H1 (cell line): ENCODE measurements at places on chromosomes 13 and 19. TPM values are rescaled to one million over a fixed set of nuclear protein-coding genes. Genes with fewer than 3 reads are reported as not detected.

The SIGLEC8 gene
- total RNA-seq, result not detected in 2 replicates

- no peak for DNase-seq
- H3K4me3 ChIP-seq, result no peak overlapping the region
- no peaks in the 10 kb centered on the region for H3K27me3 ChIP-seq
- no peaks in the 10 kb centered on the region for H3K36me3 ChIP-seq
- H3K27ac ChIP-seq, result no peak overlapping the region
Observed at GRCh38 chr19:56942756-56943155, 102.2 kb upstream of the PEG3 start.

The ATP8A2 gene
- total RNA-seq, result 8.3 and 8.4 TPM in 2 replicates

- H3K36me3 ChIP-seq, result peaks cover 20% of the 10 kb centered on the region
- no peak for DNase-seq
- no peak overlapping the region for H3K4me3 ChIP-seq
- H3K4me1 ChIP-seq, result peaks cover 17% of the 10 kb centered on the region
Observed at GRCh38 chr13:35851356-35851755, 279.8 kb downstream of the DCLK1 start.

- no peaks in the 10 kb centered on the region for H3K27me3 ChIP-seq
- no peak overlapping the region for H3K27ac ChIP-seq
- no peaks in the 10 kb centered on the region for H3K36me3 ChIP-seq
- no peak overlapping the region for H3K4me3 ChIP-seq
- DNase-seq, result no peak
Observed at GRCh38 chr13:46475541-46475991, 77.4 kb upstream of the LRCH1 start.

- H3K27ac ChIP-seq, result no peak overlapping the region
- H3K4me3 ChIP-seq, result peak overlapping the region; percentile 42
- no peak for DNase-seq
- no peaks in the 10 kb centered on the region for H3K36me3 ChIP-seq
Observed at GRCh38 chr19:42176649-42176989, 40.9 kb downstream of the DEDD2 start.

The ZNF728 gene
- total RNA-seq, result not detected in 2 replicates

GRCh38 chr13:106882246-106882645 lies 314.3 kb upstream of the ARGLU1 start:
- H3K27ac ChIP-seq, result no peak overlapping the region
- H3K36me3 ChIP-seq, result no peaks in the 10 kb centered on the region

DNA sequence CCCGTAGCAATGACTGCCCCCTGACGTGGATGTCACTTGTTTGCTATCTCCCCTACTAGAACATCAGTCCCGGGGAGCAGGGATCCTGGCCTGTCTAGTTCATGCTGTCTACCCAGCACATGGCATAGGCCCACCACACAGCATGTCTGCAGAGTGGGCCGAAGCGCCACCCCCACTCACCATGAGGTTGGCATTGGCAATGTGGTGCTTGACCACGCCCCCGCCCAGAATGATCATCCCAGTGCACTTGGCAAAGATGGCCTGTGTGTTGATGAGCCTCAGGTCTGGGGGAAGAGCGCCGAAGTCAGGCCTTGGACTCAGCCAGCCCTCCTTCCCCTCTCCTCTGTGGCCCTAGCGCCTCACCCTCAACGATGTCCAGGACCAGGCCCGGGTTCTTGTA lies 4.8 kb downstream of the DHPS start:
- no peak for DNase-seq
- H3K4me1 ChIP-seq, result no peaks in the 10 kb centered on the region
- no peak overlapping the region for H3K4me3 ChIP-seq
- H3K36me3 ChIP-seq, result peaks cover 36% of the 10 kb centered on the region

The POLR1D gene
- total RNA-seq, result 232 TPM in 2 replicates

GRCh38 chr19:51815043-51815442 lies 20.1 kb downstream of the FPR3 start:
- DNase-seq, result no peak
- no peak overlapping the region for H3K27ac ChIP-seq
- no peaks in the 10 kb centered on the region for H3K27me3 ChIP-seq
- no peak overlapping the region for H3K4me3 ChIP-seq
- no peaks in the 10 kb centered on the region for H3K4me1 ChIP-seq
- H3K36me3 ChIP-seq, result peaks cover 5% of the 10 kb centered on the region; the same call in 1 of the 2 replicates

DNA sequence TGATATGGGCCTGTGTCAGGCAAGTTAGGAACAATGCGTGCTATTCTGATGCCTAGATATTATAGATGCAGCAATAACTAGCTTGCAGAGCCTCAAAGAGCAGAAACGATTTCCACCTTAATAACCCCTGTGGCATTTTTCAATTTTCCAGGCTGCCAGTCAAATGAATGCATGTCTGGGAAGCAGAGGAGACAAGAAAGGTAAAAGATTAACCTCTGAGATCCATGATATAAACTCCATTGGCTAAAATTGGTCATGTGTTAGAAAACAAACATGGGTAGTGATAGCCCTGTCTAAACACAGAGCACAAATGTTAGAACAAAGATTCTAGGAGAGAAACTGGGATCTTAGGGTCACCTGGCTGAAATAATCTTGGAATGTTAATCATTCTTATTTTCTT lies 811.1 kb downstream of the DIAPH3 start:
- no peaks in the 10 kb centered on the region for H3K27me3 ChIP-seq
- no peak overlapping the region for H3K27ac ChIP-seq
- no peaks in the 10 kb centered on the region for H3K4me1 ChIP-seq
- no peak for DNase-seq
- no peak overlapping the region for H3K4me3 ChIP-seq

The RHPN2 gene
- total RNA-seq, result 31.1 and 36.2 TPM in 2 replicates

- no peak for DNase-seq
- H3K27ac ChIP-seq, result no peak overlapping the region
- no peak overlapping the region for H3K4me3 ChIP-seq
- no peaks in the 10 kb centered on the region for H3K27me3 ChIP-seq
- H3K4me1 ChIP-seq, result no peaks in the 10 kb centered on the region
Observed at GRCh38 chr13:38582133-38582532, 104.7 kb upstream of the FREM2 start.

The FCGBP gene
- 2.9 and 3.1 TPM in 2 replicates for total RNA-seq

The FCAR gene
- total RNA-seq, result not detected in 2 replicates

- DNase-seq, result no peak
- H3K4me1 ChIP-seq, result no peaks in the 10 kb centered on the region
Observed at GRCh38 chr13:56659041-56659471, 481.7 kb upstream of the PRR20A start.

DNA sequence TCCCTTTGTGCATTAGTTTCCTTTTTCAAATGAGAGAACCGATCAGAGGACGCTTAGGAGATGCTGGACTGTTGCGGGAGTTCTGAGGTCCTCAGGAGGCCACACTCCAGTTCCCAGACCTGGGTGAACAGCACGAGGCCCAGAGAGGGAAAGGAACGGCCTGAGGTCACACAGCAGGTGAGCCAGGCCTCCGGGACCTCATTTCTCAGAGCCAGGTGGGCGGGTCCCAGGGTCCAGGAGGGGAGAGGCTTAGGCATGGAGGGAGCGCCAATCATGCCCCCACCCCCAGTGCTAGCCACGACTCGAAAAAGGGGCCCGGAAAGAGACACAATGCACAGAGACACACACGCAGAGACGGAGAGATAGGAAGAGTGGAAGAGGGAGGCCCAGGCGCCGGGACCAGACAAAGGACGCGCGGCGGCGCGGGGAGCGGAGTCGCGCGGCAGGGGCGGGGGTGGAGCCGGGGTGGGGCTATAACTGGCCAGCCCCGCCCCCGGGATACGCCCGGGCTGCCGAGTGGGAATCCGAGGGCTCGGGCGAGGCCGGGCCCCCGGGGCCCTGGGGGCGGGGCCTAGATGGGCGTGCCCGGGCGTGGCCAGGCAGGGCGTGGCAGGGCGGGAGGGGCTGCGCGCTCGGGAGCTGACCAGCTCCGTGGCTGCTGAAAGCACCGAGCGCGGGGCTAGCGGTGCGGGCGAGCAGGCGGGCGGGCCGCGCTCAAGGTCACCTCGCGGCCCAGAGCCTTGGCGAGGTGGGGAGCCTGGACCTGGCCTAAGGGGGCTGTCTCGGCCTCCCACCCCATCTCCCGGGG lies 1.6 kb downstream of the ELAVL3 start:
- H3K4me1 ChIP-seq, result peaks cover 9% of the 10 kb centered on the region
- H3K27ac ChIP-seq, result no peak overlapping the region
- DNase-seq, result peak; percentile 67
- H3K27me3 ChIP-seq, result peaks cover 23% of the 10 kb centered on the region
- no peaks in the 10 kb centered on the region; the same call in 1 of the 2 replicates for H3K36me3 ChIP-seq

GRCh38 chr13:35016362-35017112 lies 74.5 kb downstream of the NBEA start:
- no peaks in the 10 kb centered on the region for H3K36me3 ChIP-seq
- no peak overlapping the region for H3K27ac ChIP-seq
- no peak overlapping the region for H3K4me3 ChIP-seq
- peaks cover 3% of the 10 kb centered on the region for H3K4me1 ChIP-seq

DNA sequence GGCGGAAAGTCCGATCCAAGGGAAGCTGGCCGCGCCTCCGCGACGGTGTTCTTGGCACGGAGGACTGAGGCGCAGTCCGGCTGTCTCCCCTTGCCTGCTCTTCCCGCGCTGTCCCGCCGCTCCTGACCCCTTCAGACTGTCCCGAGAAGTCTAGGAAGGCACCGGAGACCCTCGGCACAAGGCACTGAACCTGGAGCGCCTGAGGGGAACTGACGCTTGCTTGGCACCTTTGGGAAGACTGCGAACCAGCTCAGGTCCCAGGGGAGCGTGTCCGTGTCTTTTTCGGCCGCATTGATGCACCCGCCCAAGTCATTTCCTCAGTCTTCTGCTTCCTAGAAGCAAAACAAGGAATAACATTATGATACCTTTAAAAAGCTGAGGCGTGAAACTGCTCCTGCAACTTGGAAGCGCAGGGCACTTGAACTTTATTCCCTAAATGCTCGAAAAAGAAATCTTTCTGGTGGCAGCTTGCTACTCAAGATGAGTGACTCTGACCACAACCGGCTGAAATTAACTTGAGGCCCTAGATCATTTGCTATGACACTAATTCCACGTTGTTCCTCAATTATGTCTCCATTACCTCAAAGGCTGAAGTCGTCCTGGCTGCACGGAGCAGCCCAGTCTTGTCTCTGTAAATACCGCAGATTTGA lies 735 bp upstream of the FLT1 start:
- H3K27ac ChIP-seq, result no peak overlapping the region; the same call in 1 of the 2 replicates
- H3K27me3 ChIP-seq, result peaks cover 15% of the 10 kb centered on the region
- no peak for DNase-seq
- H3K36me3 ChIP-seq, result no peaks in the 10 kb centered on the region

- no peak overlapping the region for H3K27ac ChIP-seq
- H3K27me3 ChIP-seq, result no peaks in the 10 kb centered on the region
- no peak for DNase-seq
- H3K36me3 ChIP-seq, result no peaks in the 10 kb centered on the region
- H3K4me3 ChIP-seq, result no peak overlapping the region
Observed at GRCh38 chr13:29434217-29434945, 161.1 kb downstream of the SLC7A1 start.

- peaks cover 15% of the 10 kb centered on the region; the same call in 1 of the 2 replicates for H3K36me3 ChIP-seq
- H3K27me3 ChIP-seq, result no peaks in the 10 kb centered on the region
- H3K4me3 ChIP-seq, result no peak overlapping the region
- no peak for DNase-seq
- H3K4me1 ChIP-seq, result peaks cover 14% of the 10 kb centered on the region
Observed at GRCh38 chr19:41318696-41319499, 8.9 kb downstream of the CCDC97 start.

GRCh38 chr13:98741741-98742435 lies 10.6 kb downstream of the SLC15A1 start:
- H3K4me3 ChIP-seq, result no peak overlapping the region
- H3K36me3 ChIP-seq, result no peaks in the 10 kb centered on the region
- H3K4me1 ChIP-seq, result no peaks in the 10 kb centered on the region
- no peak for DNase-seq
- H3K27ac ChIP-seq, result no peak overlapping the region
- H3K27me3 ChIP-seq, result no peaks in the 10 kb centered on the region

- H3K4me1 ChIP-seq, result peaks cover 10% of the 10 kb centered on the region
- H3K4me3 ChIP-seq, result no peak overlapping the region
- DNase-seq, result no peak
- H3K27me3 ChIP-seq, result peaks cover 1% of the 10 kb centered on the region
- H3K27ac ChIP-seq, result no peak overlapping the region
Observed at GRCh38 chr19:10006335-10006708, 4.0 kb downstream of the COL5A3 start.

- peaks cover 7% of the 10 kb centered on the region for H3K4me1 ChIP-seq
- H3K36me3 ChIP-seq, result no peaks in the 10 kb centered on the region; the same call in none of the 2 replicates
Observed at GRCh38 chr13:106498158-106498557, 37.3 kb downstream of the EFNB2 start.

The FAM83E gene
- total RNA-seq, result 5.3 and 6.5 TPM in 2 replicates

DNA sequence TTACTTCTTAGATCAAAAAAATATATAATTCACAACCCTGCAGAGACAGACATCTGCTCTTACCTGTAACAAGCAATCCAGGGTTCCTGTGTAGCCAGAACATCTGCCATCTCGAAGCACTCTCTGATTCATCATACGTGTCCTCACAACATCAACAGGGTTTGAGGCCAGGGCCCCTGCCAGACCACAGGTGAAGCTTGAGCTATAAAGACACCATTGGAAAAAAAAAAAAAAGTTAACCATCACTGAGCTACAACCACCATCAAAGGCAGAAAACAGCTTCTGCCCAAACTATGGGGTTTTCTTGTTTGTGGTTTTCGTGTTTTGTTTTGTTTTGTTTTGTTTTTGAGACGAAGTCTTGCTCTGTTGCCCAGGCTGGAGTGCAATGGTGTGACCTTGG lies 19.3 kb downstream of the SLC25A30 start:
- H3K4me3 ChIP-seq, result no peak overlapping the region
- peaks cover 1% of the 10 kb centered on the region for H3K27me3 ChIP-seq
- H3K27ac ChIP-seq, result no peak overlapping the region
- peaks cover 12% of the 10 kb centered on the region for H3K36me3 ChIP-seq
- no peak for DNase-seq

- H3K4me1 ChIP-seq, result no peaks in the 10 kb centered on the region; the same call in 1 of the 2 replicates
- H3K4me3 ChIP-seq, result no peak overlapping the region
- DNase-seq, result no peak
- H3K27ac ChIP-seq, result no peak overlapping the region
Observed at GRCh38 chr13:19984430-19985218, 26.1 kb downstream of the ZMYM2 start.

GRCh38 chr19:29475469-29475868 lies 50.3 kb upstream of the VSTM2B start:
- no peaks in the 10 kb centered on the region for H3K27me3 ChIP-seq
- H3K27ac ChIP-seq, result no peak overlapping the region
- H3K36me3 ChIP-seq, result no peaks in the 10 kb centered on the region
- no peak for DNase-seq

The CABP5 gene
- total RNA-seq, result not detected in 2 replicates

The KIRREL2 gene
- 4.6 TPM in 2 replicates for total RNA-seq

DNA sequence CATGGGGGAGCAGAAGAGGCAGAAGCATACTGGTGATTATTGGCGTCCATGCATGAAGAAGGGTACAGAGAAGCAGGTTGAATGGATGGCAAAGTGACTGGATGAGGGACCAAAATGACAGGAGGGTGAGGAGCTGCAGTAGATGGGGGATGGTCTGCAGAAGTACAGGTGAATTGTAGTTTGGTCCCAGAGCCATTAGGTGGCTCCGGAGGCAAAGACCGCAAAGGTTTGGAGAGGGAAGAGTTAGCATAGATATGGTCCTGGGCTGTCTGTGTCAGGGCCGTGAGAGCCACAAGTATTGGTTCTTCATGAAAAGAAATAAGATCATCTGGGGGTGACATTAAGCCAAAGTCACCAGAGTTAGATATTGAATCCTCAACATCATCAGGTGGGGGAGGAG lies 59.0 kb upstream of the ZNF726 start:
- no peak overlapping the region for H3K27ac ChIP-seq
- no peaks in the 10 kb centered on the region for H3K36me3 ChIP-seq
- H3K4me3 ChIP-seq, result no peak overlapping the region
- H3K27me3 ChIP-seq, result no peaks in the 10 kb centered on the region
- DNase-seq, result no peak
- no peaks in the 10 kb centered on the region for H3K4me1 ChIP-seq

- DNase-seq, result no peak
- H3K27ac ChIP-seq, result no peak overlapping the region
- H3K4me3 ChIP-seq, result no peak overlapping the region
- no peaks in the 10 kb centered on the region for H3K27me3 ChIP-seq
- H3K4me1 ChIP-seq, result peaks cover 9% of the 10 kb centered on the region; the same call in 1 of the 2 replicates
- no peaks in the 10 kb centered on the region for H3K36me3 ChIP-seq
Observed at GRCh38 chr19:8500158-8500557, 2.3 kb downstream of the PRAM1 start.

The NOTCH3 gene
- total RNA-seq, result 107 and 111 TPM in 2 replicates
